ENCODE measurements at places on chromosomes 7 and 10.

GRCh38 chr10:62681211-62681940 lies 123.1 kb upstream of the ADO start:
- no peak for DNase-seq

GRCh38 chr10:15695852-15696251 lies 23.9 kb downstream of the ITGA8 start:
- no peak for DNase-seq

GRCh38 chr7:22061775-22062174 lies 116.1 kb upstream of the CDCA7L start:
- DNase-seq: no peak

DNA sequence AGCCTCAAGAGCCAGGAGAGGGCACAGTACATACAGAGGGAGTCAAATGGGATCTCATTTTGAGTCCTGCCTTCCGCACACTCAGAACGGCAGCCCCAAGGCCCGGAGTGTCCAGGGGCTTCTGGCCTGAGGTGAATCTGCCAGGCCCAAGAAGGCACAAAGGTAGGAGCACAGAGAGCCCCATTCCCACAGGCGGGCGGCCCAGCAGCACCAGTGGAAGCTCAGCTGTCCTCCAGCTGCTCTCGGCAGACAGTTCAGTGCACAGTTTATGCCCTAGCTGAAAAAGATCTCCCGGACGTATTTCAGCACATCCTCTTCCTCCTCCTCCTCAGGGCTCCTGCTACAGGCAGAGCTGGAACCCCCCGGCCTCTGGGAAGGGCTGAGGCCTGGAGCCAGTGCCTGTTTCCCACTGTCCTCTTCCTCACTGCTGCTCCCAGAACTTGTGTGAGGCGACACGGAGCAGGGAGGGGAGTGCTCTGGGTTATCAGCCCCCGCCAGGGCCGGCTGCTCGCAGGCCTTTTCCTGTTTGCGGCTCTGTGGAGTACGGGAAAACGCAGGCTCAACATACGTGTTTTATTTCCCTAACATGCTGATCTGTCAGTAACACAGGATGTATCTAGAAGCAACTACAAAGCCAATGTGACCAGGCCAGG lies 4.0 kb downstream of the CYREN start:
- DNase-seq: no peak

GRCh38 chr7:123975084-123975483 lies 50.0 kb downstream of the SPAM1 start:
- no peak for DNase-seq
